ENCODE measurements at places on chromosomes 5 and 9. TPM values are rescaled to one million over a fixed set of nuclear protein-coding genes. Genes with fewer than 3 reads are reported as not detected.

GCNT4 gene
- not detected for total RNA-seq

CA9 gene
- not detected for total RNA-seq

NIPAL4 gene
- total RNA-seq = not detected

FBXL17 gene
- total RNA-seq = 13.9 TPM

CDK7 gene
- total RNA-seq = 33.4 TPM

CTNND2 gene
- not detected for total RNA-seq

N4BP3 gene
- total RNA-seq = 38.2 TPM

ACO1 gene
- 56.9 TPM for total RNA-seq

SPATA31A3 gene
- not detected for total RNA-seq

MTREX gene
- total RNA-seq = 77.2 TPM

ZFAND5 gene
- total RNA-seq = 176 TPM

CNTNAP3B gene
- total RNA-seq = 80.4 TPM

SPINK14 gene
- total RNA-seq = not detected

SPATA31E1 gene
- not detected for total RNA-seq

LCN12 gene
- 0.35 TPM for total RNA-seq

STOM gene
- 138 TPM for total RNA-seq

FREM1 gene
- 0.29 TPM for total RNA-seq

CCL27 gene
- total RNA-seq = not detected

PCDHA1 gene
- not detected for total RNA-seq

ARHGEF28 gene
- 108 TPM for total RNA-seq

PCDHA8 gene
- not detected for total RNA-seq

CHSY3 gene
- 6.8 TPM for total RNA-seq

PHYHD1 gene
- total RNA-seq = 0.30 TPM

IL3 gene
- not detected for total RNA-seq

OLFM1 gene
- 0.95 TPM for total RNA-seq

LAMC3 gene
- 0.12 TPM for total RNA-seq

GRXCR2 gene
- not detected for total RNA-seq

NR2F1-AS1 gene
- total RNA-seq = 15.2 TPM

AIF1L gene
- 39.7 TPM for total RNA-seq

SMC5 gene
- total RNA-seq = 24.3 TPM

ZFP2 gene
- 0.75 TPM for total RNA-seq

SIT1 gene
- not detected for total RNA-seq

PITX1 gene
- 0.42 TPM for total RNA-seq

KCNMB1 gene
- 0.29 TPM for total RNA-seq

FAXDC2 gene
- 8.3 TPM for total RNA-seq

GPR150 gene
- total RNA-seq = 0.31 TPM

SLC6A3 gene
- total RNA-seq = not detected

PHF24 gene
- not detected for total RNA-seq

GARIN3 gene
- not detected for total RNA-seq

TERT gene
- total RNA-seq = not detected

MARCOL gene
- total RNA-seq = not detected

C9orf50 gene
- not detected for total RNA-seq

SLCO4C1 gene
- total RNA-seq = not detected

AJM1 gene
- 1.3 TPM for total RNA-seq

GOLGA2 gene
- total RNA-seq = 114 TPM

NMUR2 gene
- total RNA-seq = not detected

ANKDD1B gene
- total RNA-seq = 0.65 TPM

SAXO1 gene
- total RNA-seq = not detected

PCDHGB5 gene
- 14.4 TPM for total RNA-seq

ATG12 gene
- total RNA-seq = 50.3 TPM

BAG1 gene
- total RNA-seq = 87.4 TPM

SCAI gene
- 6.9 TPM for total RNA-seq

G3BP1 gene
- 262 TPM for total RNA-seq

BOD1 gene
- total RNA-seq = 55.0 TPM

CARD6 gene
- 21.1 TPM for total RNA-seq

FRMD3 gene
- total RNA-seq = 6.1 TPM

SHB gene
- 22.3 TPM for total RNA-seq

ANKRD20A1 gene
- total RNA-seq = 2.5 TPM

FAM221B gene
- total RNA-seq = not detected

PCDHB5 gene
- total RNA-seq = 0.28 TPM
